ENCODE measurements at places on chromosomes 2 and 18. TPM values are rescaled to one million over a fixed set of nuclear protein-coding genes. Genes with fewer than 3 reads are reported as not detected.

Gene ELOA2
- not detected for total RNA-seq

Gene C2orf74
- 18.6 TPM for total RNA-seq

Gene ANO7
- total RNA-seq = 0.41 TPM

Gene NT5C1B
- total RNA-seq = not detected

Gene UGT1A7
- not detected for total RNA-seq

Gene MIB1
- total RNA-seq = 31.9 TPM

Gene LRRTM1
- total RNA-seq = 1.5 TPM

Gene KLHL29
- 25.5 TPM for total RNA-seq

Data from sigmoid colon (tissue), 7 donors.